Motor neuron (in vitro differentiated cells): ENCODE measurements at places on chromosomes 12 and 14. TPM values are rescaled to one million over a fixed set of nuclear protein-coding genes. Genes with fewer than 3 reads are reported as not detected.
A peak's percentile ranks its signal among the peaks of the same experiment; 100 is the strongest.

DNA sequence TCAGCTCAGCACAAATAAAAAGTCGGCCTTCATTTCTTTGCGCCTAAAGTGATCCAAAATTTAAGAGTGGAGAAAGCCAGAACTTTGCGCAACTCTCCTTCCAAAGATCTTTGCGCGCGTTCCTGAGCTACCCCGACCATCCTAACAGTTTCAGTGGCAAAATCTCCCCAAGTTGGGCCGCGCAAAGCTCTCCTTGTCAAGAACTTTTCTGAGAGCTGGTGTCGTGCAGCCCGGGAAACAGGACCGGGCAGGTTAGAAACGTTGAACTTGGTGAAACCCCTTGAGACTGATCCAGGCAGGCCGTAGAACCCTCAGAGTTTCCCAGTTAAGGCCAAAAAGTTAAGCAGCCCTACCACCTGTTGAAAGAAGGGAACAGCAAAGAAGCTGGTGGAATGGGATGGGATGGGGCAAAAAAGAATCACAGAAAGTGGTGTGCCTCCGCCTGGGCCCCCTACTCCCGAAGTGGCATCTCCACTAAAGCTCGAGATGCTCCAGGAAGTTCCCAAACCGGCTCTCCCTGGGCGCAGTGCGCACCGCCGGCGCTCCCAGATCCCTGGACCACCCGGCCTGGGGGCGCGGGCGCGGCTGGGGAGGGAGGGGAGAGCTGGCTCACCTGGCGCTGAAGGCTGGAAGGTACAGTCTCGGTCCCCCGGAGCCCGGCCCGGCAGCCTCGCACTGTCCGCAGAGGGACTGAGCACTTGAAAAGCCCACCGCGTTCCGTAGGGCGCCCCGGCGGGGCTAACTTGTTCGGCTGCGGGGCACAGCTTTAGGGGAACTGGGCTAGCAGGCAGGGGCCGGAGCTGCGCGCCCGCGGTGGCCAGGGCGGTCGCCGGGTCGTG is 768 bp downstream of the DBX2 start:
- peak; percentile 34 for ATAC-seq

DNA sequence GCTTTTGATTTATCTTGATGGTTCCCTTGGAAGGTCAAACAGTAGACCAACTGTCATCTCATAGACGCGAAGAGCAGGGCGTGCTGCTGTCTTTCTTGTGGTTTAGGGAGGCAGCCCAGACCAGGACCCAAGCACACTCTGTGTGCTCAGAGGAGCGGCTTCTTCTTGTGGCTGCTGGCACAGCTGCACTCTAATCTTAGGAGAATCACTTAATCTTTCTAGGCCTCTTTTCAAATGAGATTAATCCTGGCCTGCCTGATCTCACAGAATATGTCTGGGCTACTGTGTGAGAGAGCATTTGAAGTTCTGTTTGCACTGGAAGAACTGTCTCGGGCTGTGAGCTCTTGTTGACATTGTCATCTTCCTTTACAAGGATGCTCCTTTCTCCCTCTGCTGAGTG is 60.0 kb upstream of the TRAF3 start:
- ATAC-seq = no peak

Gene ZNF385A
- total RNA-seq = 4.8 and 5.2 TPM in 2 replicates

GRCh38 chr12:46387670-46388069 is 15.1 kb upstream of the SLC38A2 start:
- no peak for ATAC-seq

DNA sequence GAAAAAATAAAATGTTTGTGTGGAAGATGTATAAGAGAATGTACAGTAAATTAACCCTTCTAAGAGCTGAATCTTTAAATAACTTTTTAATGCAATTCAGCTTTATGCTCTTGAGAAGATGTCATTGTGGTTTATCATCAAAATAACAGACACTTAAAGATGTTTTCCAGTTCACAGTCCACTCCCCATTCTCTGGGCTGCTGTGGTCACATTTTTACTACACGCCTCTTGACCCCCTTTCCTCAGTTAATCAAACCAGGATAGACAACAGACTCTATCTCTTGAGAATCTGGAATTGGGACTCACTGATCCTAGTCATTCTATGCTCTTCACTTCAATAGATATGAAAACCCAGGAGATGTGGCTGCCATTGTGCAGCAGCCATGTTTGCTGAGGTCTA is 24.7 kb upstream of the OR6J1 start:
- no peak for ATAC-seq

GRCh38 chr14:37369425-37369824 is 171.7 kb downstream of the MIPOL1 start:
- ATAC-seq = peak; percentile 99

DNA sequence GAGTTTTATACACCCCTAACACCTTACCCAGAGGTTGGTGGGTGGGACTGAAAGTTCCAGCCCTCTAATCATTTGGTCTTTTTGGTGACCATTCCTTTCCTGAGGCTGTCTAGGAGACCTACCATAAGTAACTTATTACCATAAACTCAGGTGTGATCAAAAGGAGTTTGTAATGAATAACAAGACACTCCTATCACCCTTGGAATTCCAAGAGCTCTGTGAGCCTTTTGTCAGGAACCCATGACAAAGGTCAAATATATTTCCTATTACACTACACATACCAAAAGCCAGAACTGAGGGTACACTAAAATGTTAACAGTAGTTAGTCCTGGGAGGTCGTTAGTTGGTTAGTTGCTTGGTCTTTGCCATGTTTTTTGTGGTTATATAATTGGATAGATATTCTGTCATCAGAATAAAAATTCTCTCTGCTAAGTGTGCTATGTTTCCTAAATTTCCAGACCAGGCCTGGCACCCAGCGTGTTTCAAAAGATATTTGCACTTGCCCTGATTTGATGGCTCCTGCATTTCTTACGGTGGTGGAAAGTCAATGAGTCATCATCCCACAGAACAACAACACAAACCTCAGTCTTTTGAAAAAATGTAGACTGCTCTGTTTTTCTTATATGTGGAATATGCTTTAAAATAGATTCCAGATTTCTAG is 27.0 kb upstream of the AKAP5 start:
- ATAC-seq = peak; percentile 49

Gene ASPG
- total RNA-seq = not detected in 2 replicates

Gene SELPLG
- total RNA-seq = 0.52 and 0.69 TPM in 2 replicates

Gene PLEKHD1
- total RNA-seq = 1.1 and 1.2 TPM in 2 replicates

- no peak for ATAC-seq
Measured at GRCh38 chr12:71472441-71472911, 32.9 kb downstream of the LGR5 start.

GRCh38 chr12:14833952-14834351 is 9.4 kb downstream of the ART4 start:
- ATAC-seq = no peak

GRCh38 chr14:37252434-37252833 is 54.7 kb downstream of the MIPOL1 start:
- ATAC-seq = no peak

DNA sequence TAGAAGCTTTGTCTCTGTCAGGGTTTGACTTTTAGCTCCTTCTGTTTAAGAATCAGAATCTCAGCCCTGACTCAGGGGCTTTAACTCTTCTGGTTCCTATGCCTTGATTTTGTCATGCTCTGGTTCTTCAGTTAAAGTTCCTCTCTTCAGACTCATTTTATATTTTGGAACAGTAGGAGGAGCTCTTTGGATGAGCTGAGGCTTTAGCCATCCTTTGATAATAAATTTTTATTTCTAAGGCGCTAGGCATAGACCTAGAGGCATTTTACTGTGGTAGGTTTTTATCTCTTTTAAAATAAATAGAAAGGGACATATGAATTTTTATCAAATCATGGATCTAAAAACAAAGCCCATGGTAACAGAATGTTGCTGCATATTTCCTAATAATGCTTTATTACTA is 51.7 kb downstream of the ATP23 start:
- ATAC-seq = no peak

Gene RPL10L
- total RNA-seq = not detected in 2 replicates

Gene NRIP2
- 1.1 and 1.2 TPM in 2 replicates for total RNA-seq

DNA sequence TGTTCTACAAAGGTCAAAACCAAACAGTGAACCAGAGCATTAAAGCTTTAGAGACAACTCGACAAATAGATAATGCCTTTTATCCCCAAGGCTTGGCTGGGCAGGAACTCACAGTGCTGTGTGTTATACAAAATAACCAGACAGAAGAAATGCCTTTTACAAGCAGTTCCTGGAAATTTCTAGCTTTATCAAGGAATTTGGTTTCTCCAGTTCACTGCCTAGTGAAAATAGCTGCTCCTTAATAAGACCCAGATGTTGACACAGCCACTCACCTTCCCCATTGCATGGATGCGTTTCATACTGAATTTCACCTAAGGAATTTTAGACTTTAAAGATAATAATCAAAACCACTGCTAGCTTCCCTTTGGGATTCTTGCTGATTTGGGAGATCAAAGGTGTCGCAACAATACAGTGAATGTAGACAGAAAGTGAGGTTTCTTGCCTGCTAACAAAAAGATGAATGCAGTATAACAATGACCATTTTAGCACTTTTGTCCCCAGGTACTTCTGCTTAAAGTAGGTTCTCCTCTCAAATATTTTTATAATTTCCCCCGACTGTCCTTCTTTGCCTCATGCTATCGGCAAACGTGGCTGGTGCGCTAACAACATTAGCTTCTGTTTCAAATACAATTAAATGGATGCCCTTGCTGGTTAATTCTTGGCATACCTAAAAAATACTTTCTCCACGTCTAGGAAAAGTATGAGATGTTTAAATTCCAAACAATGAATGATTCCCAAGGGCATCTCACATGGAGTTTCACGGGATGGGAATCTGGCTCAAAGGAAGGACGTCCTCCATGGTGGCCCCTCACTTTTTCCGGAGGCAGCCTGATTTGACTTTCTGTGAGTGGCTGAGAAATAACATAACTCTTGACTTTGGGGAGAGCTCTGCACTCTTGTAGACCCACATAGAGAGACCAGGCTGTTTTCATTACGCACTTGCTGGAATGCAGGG is 162.4 kb downstream of the C12orf75 start:
- no peak for ATAC-seq

DNA sequence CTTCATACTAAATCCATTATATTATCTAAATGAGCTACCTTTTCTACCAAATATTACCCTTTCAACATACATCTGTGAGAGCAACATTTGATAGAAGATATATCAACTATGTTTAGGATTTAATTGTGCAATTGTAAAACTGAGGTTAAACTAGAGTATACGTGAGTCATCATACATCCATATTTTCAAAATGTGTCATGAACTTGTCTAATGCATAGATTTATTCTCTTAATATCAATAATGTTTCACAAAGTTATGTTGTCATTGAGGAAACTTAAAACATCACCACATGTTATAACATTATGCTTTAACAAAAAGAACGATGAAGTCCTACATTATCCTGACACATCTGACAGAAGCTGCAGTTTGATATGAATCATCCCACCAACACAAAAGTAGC is 645.5 kb upstream of the NOVA1 start:
- ATAC-seq = no peak

Gene SLC25A47
- 0.35 TPM in 1 of 2 replicates, not detected in the other for total RNA-seq

DNA sequence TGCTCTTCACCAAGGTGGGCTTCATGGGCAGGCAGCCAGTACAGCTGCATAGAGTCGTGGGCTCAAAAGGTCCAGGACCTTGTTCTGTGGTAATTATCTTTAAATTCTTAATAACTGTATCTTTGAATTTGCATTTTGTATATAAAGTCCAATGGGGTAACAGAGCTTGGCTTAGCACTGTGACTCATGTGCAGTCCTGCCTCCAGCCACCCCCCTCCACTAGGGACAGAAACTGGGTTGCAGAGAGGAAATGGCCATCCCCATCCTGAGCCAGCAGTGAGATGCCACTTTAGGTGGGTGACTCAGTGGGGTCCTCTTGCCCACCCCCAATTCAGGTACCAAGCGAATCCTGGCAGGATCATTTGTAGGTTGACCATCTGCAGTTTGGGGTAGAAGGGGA is 48.1 kb downstream of the EPS8 start:
- no peak for ATAC-seq

DNA sequence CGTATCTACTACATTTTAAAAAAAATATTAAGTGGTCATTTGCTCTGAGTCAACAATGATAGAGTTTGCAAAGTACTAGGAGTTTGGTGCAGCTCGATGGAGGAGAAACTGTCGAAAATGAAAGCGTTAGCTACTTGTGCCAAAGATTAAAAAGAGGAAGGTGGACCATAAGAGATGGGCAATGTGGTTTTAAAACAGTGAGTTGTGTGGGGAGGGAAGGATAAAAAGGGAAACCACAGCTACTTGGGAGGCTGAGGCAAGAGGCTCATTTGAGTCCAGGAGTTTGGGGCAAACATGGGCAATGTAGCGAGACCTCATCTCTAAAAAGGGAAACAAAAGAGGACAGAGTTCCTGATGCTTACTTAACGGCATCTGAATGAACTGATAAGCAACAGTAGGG is 18.2 kb upstream of the STRAP start:
- ATAC-seq = no peak

GRCh38 chr12:119989361-119989730 is 310 bp downstream of the BICDL1 start:
- peak; percentile 54 for ATAC-seq

- no peak for ATAC-seq
Measured at GRCh38 chr14:104632781-104633180, 28.2 kb upstream of the TMEM179 start.

DNA sequence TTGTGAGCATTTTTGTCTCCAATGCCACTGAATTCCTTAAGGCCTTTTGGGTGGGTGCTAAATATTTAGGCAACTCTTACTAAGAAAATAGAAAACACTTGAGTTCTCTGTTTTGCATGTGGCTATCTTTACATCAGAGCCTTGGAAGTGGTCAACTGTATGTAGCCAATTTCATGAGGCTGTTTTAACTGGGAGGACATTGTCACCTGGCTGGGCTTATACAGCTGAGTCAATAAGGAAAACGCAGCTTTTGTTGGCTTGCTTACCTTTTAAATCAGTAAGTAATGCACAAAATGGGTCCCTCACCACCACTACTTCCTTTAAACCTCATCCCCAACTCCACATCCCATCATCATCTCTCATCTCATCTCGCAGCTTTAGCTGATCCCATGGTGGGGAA is 194.3 kb downstream of the RGS6 start:
- ATAC-seq = no peak

Gene STYK1
- 0.19 and 0.34 TPM in 2 replicates for total RNA-seq

DNA sequence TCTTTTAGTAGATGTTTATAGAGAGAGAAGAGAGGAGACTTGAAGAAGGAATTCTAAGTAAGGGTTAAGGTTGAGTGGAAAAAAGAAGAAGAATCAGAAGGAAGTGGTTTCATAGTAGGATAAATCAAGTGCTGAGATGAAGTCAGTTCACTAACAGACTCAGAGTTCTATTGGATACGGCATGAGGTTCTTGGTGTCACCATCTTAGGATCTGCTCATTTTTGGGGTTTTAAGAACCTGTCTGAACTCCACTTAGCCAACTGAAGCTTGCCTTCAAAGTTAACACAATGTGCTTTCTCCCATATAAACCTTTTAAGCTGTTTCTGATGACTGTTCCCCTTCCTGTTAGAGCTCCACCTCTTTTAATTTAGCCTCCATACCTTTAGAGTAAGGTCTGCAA is 152.6 kb downstream of the PRKCH start:
- ATAC-seq = no peak

Gene OSBPL8
- total RNA-seq = 49.9 and 52.4 TPM in 2 replicates

- ATAC-seq = no peak
Measured at GRCh38 chr12:67617629-67618028, 30.9 kb upstream of the DYRK2 start.

Gene PTHLH
- 0.65 and 0.81 TPM in 2 replicates for total RNA-seq

- ATAC-seq = no peak
Measured at GRCh38 chr12:114400361-114400811, 5.6 kb downstream of the TBX5 start.

Gene PABPN1
- total RNA-seq = 140 and 142 TPM in 2 replicates

GRCh38 chr14:67653651-67654280 is 20.7 kb downstream of the VTI1B start:
- ATAC-seq = peak; percentile 24

- no peak for ATAC-seq
Measured at GRCh38 chr12:49795654-49796105, 32.5 kb downstream of the NCKAP5L start.

- ATAC-seq = no peak
Measured at GRCh38 chr12:119019166-119019565, 37.8 kb downstream of the SRRM4 start.

- no peak for ATAC-seq
Measured at GRCh38 chr14:91388551-91388975, 29.1 kb downstream of the CCDC88C start.
